ENCODE measurements at places on chromosomes 13 and 19. TPM values are rescaled to one million over a fixed set of nuclear protein-coding genes. Genes with fewer than 3 reads are reported as not detected.
A peak's percentile ranks its signal among the peaks of the same experiment; 100 is the strongest.

ZNF729 gene
- total RNA-seq: not detected

- no peak for DNase-seq
Observed at GRCh38 chr13:23714672-23715071, 144.5 kb downstream of the TNFRSF19 start.

GRCh38 chr13:110216398-110217041, 90.4 kb downstream of the COL4A1 start:
- DNase-seq: peak; percentile 70

GRCh38 chr13:95955255-95955654, 97.9 kb downstream of the UGGT2 start:
- DNase-seq: no peak

- no peak for DNase-seq
Observed at GRCh38 chr13:108158746-108159145, 56.6 kb downstream of the LIG4 start.

DNA sequence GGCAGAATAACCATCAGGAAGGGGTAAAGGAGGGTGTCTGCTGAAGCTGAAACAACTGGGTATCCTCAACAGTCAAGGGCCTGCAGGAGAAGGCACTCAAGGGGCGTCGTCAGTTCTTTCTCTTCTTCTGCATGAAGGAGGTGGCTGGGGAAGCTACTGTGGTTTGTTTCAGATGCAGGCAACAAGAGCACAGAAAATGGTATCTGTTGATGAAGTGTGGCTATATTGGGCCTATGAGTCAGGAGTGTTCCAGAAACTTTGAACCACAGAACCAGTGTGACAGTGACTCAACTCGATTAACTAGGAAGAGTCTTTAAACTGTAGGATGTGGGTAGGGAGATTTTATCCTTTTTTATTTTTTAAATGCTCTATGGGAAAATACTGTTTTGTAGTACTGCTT, 686.3 kb downstream of the FGF9 start:
- DNase-seq: no peak

- DNase-seq: peak; percentile 90
Observed at GRCh38 chr19:2982983-2983350, 5.6 kb downstream of the TLE6 start.

FBXO27 gene
- total RNA-seq: 0.98 TPM

DNA sequence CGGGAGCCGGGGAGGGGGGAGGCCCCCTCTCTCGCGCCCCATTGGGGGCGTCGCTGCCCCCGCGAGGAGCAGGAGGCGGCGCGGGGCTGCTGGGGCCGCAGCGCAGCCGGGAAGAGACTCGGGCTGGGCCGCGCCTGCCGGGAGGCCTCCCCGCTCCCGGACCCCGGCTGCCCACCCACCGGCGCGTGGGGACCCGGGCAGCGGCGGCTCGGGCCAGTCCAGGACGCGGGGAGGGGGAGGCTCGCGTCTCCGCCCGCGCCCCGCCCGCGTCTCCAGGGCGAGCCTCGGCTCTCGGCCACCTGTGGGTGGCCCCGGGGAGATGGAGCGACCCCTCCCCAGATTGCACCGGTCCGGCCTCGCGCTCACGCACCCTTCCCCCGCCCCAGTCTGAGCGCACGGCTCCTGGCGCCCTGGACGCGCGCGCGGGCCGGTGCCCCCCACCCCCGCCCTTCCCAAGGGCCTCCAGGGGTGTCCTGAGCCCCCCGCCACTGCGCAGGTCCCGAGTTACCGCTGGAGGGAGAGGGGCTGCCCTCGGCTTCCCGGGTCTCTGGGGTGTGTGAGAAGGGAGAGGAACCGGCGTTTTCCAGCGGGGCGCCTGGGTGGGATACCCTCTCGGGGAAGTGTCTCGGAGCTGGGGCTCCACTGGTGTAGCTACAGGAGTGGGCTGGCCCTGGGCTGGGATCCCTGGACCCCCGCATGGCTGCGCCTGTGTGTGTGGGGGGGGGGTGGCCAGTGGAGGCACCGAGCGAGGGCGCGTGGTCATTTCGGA, 645 bp downstream of the PALM start:
- no peak for DNase-seq

TTYH1 gene
- not detected for total RNA-seq

GRCh38 chr13:99990126-99990977, 8.8 kb downstream of the ZIC2 start:
- no peak for DNase-seq
